ENCODE measurements at places on chromosomes 12 and 14. TPM values are rescaled to one million over a fixed set of nuclear protein-coding genes. Genes with fewer than 3 reads are reported as not detected.

Gene GYS2
- total RNA-seq = not detected

Gene KLRK1
- 1.3 TPM for total RNA-seq

Gene IRAK3
- total RNA-seq = 40.3 TPM

Gene PPP1R1A
- 1.6 TPM for total RNA-seq

Gene SERPINA10
- not detected for total RNA-seq

Gene MAP4K5
- total RNA-seq = 145 TPM

Data from urinary bladder (tissue), 4 donors.